ENCODE measurements at places on chromosomes 16 and 17. TPM values are rescaled to one million over a fixed set of nuclear protein-coding genes. Genes with fewer than 3 reads are reported as not detected.

Gene SLC35G3
- total RNA-seq = not detected

Gene SCPEP1
- total RNA-seq = 16.5 TPM

Gene CACNG4
- total RNA-seq = under 0.01 TPM

Gene EPX
- total RNA-seq = not detected

Gene HES7
- total RNA-seq = not detected

DNA sequence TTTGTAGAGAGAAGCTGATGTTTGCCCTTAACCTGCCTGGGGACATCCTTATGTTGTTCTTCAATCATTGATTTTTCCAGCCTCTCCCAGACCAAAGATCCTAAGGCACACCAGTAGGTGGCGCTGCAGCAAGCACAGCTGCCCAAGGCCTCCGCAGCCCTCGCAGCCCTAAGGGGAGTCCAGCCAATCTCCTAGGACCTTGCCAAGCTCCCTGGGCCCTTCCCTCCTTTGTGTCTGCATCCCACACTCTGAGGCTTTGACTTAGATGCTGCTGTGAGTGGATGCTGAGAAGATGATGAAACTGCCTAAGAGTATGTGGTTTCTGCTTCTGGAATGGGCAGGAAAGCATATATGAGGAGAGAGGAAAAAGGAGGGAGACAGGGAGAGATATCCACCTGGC, 47.1 kb downstream of the SPACA3 start:
- H3K27ac ChIP-seq = no peak overlapping the region
- no peak overlapping the region for H3K4me3 ChIP-seq
- no peaks in the 10 kb centered on the region for H3K4me1 ChIP-seq
- DNase-seq = peak; percentile 15
- no peaks in the 10 kb centered on the region for H3K36me3 ChIP-seq

GRCh38 chr17:1986783-1987451, 38.2 kb downstream of the RTN4RL1 start:
- no peak overlapping the region for H3K27ac ChIP-seq
- no peak for DNase-seq
- H3K4me1 ChIP-seq = peaks cover 7% of the 10 kb centered on the region
- H3K36me3 ChIP-seq = no peaks in the 10 kb centered on the region
- no peak overlapping the region for H3K4me3 ChIP-seq

GRCh38 chr17:51228161-51228560, 31.7 kb downstream of the MBTD1 start:
- 0 out of 2 replicates have a peak, but pooled peaks cover 2% of the 10 kb centered on the region for H3K4me1 ChIP-seq
- DNase-seq = peak; percentile 68
- no peak overlapping the region for H3K27ac ChIP-seq
- no peaks in the 10 kb centered on the region for H3K27me3 ChIP-seq

GRCh38 chr17:50180111-50180510, 14.3 kb downstream of the SGCA start:
- H3K27me3 ChIP-seq = no peaks in the 10 kb centered on the region
- DNase-seq = no peak
- H3K36me3 ChIP-seq = peaks cover 27% of the 10 kb centered on the region

DNA sequence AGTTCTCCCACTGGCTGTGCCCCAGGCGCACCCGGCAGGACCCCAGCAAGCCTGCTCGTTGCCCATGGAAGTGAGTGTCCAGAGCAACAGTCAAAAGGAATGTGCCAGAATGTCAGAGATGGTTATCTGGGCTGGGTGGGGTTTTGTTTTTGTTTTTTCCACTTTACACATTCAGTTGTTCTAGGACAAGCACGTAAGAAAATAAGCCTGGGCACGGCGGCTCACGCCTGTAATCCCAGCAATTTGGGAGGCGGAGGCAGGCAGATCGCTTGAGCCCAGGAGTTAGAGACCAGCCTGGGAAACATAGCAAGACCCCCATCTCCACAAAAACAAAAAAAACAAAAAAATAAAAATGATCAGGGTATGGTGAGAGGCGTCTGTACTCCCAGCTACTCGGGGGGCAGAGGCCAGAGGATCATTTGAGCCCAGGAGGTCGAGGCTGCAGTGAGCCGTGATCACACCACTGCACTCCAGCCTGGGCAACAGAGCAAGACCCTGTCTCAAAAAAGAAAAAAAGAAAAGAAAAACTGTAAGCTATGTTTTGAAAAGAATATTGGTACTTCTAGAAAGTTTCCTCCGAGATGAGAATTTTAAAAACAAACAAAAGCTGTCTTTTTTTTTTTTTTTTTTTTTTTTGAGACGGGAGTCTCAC, 8.3 kb downstream of the NDUFAF8 start:
- H3K27me3 ChIP-seq = no peaks in the 10 kb centered on the region
- peaks cover 30% of the 10 kb centered on the region for H3K36me3 ChIP-seq
- H3K4me3 ChIP-seq = no peak overlapping the region
- H3K27ac ChIP-seq = no peak overlapping the region
- peaks cover 7% of the 10 kb centered on the region for H3K4me1 ChIP-seq

- no peaks in the 10 kb centered on the region for H3K27me3 ChIP-seq
- H3K27ac ChIP-seq = no peak overlapping the region
- peaks cover 8% of the 10 kb centered on the region for H3K4me1 ChIP-seq
These were observed 115.1 kb upstream of the PMFBP1 start for GRCh38 chr16:72286936-72287620.

DNA sequence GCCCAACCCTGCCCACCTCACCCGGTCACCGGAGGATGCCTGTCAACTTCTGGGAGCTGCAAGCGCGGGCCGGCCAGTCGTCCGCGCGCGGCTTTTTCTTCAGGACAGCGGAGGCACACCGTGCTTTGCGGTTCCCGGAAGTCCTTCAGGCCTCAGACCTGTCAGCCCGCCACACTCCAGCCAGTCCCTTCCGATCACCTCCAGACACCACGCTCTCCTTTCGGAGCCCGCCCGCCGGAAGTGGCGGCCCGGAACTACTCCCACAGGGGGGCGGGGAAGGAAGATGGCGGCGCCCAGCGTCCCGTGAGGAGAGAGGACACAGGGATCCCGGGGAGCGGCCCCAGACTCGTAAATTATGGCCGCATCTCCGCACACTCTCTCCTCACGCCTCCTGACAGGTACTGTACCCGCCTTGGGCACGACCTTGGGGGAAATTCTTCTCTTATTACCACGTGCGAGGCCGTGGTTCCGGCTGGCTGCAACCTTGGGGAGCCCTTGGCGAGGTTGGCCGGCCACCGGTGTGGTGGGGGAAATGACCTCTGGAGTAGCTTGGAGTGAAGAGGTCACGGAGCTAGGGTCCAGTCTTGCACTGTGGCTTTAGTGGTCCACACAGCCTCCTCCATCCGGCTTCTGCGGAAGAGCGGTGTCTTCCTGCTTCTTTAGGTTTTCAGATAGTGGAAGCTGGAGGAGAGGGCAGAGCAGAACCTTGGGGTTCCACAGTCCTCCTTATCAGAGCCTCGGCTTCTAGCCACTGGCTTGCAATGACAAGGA, at the start of gene COX10:
Gene COX10 (plus strand): TSS at position 254 of the 771 bp plus-strand sequence. CDS start 102 bp downstream, at position 356.
- H3K27me3 ChIP-seq = no peaks in the 10 kb centered on the region
- H3K36me3 ChIP-seq = no peaks in the 10 kb centered on the region
- H3K4me3 ChIP-seq = peak within 1 kb of the TSS; percentile 86
- H3K27ac ChIP-seq = peak within 1 kb of the TSS; percentile 88

DNA sequence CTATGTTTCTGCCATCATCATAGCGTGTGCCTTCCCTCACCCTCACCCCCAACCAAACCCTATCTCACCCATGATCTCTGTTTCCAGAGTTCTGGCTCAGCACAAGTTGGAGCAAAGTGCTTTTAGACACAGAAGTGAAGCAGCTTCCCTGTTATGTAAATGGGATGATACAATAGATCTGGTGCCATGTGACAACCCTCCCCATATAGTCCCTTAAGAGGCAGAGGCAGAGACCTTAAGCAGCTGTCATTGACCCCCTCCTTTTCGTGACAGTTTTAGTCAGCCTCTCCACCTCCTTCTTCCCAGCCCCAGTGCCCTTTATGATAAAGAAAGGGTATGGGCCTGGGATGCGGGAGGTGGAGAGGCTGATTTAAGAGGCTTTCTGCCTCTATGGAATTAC, 40.3 kb upstream of the MED13 start:
- no peak for DNase-seq
- H3K36me3 ChIP-seq = no peaks in the 10 kb centered on the region
- no peak overlapping the region for H3K4me3 ChIP-seq
- peaks cover 20% of the 10 kb centered on the region for H3K27me3 ChIP-seq
- no peaks in the 10 kb centered on the region for H3K4me1 ChIP-seq
- no peak overlapping the region for H3K27ac ChIP-seq

All from IMR-90 (cell line).